ENCODE measurements at places on chromosomes 1 and 21.

DNA sequence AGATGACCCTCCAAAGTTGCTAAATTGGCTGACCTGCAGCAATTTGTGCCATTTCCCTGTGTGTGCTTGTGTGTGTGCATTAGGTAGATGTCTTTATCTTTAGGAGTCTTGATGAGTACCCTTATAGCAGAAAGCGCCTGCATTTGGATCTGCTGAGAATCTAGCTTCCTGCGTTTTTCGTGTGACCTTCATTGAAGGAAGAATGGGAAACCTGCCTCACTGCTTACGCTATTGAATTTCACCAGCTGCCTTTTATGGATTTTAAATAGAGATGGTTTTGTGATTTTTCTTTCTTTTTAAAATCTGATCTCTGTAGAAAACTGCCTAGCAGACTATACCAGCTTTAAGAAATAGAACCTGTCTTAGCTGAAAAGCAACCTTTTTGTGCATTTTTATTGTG is 124.5 kb downstream of the CACHD1 start:
- no peak for DNase-seq

DNA sequence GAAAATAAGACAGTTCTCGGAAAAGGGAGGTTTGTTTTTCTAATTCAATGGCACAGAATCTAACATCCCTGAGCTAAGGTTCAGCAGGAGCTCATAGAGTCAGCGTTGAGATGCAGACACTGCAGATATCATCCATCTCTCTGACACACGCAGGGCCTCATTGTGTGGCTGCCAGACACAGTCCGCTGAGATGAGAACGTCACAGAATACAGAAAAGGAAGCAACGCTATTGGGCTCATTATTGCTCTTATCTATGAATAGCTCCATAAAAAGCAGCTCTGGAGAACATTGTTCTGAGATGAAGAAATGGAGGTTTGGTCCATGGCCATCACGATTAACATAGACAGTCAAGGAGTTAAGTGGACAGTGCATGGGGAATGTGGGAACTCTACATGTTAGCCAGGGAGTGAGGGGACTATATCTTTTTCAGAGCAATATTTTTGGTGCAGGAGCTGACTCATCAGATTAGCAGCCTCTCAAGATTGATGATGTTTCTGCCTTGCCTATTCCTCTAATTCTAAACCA is 771.6 kb upstream of the CXADR start:
- no peak for DNase-seq

GRCh38 chr1:3064901-3065300 is 4.1 kb upstream of the PRDM16 start:
- no peak for DNase-seq

- DNase-seq: no peak
Measured at GRCh38 chr1:11462224-11462923, 16.6 kb upstream of the DISP3 start.

DNA sequence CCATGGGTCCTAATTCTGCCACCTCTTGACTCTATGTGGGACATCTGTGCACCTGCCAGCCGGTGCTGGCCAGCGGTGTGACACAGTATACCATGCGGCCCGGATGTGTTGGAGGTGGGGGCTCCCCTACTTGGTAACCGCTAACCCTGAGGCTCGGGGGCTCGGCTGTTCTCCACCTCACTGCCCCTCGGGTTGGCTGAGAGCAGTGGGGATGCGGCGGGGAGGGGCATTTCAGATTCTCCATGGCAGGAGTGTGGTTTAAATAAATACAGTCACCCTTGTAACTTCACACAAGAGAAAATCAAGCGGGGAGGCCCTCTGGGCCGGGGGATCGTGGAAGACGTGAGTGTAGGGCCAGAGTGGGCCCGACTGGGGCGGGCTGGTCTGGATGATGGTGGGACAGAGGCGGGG is 11.0 kb downstream of the KRTAP10-1 start:
- no peak for DNase-seq

GRCh38 chr21:36115138-36115730 is 19.6 kb upstream of the CBR3 start:
- no peak for DNase-seq

- no peak for DNase-seq
Measured at GRCh38 chr1:22184892-22185612, 42.2 kb upstream of the WNT4 start.

- DNase-seq: no peak
Measured at GRCh38 chr1:6519491-6519934, 28.0 kb upstream of the PLEKHG5 start.

- DNase-seq: no peak
Measured at GRCh38 chr1:14585728-14586127, 12.8 kb upstream of the KAZN start.

DNA sequence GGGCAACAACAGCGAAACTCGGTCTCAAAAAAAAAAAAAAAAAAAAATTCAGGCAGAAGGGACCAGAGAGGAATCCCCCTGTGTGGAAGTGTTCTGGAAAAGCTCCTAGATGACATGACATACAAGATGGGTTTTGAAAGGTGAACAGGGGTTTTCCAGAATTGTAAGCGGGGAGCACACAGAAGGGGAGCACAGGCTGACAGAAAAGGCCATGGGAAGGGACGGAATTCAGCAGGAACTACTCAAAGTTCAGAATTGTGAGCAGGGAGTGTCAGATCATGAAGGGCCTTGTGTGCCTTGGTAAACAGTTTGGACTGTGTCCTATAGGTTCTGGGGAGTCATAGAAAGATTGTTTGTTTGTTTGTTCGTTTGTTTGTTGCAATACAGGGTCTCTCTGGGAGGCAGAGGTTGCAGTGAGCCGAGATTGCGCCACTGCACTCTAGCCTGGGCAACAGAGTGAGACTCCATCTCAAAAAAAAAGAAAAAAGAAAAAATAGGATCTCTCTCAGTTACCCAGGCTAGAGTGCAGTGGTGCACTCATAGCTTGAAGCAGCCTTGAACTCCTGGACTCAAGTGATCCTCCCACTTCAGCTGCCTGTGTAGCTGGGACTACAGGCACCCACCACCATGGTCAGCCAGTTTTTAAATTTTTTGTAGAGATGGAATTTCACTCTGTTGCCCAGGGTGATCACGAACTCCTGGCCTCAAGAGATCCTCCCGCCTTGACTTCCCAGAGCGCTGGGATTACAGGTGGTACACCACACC is 1.2 kb upstream of the RHBDL2 start:
- DNase-seq: no peak

- DNase-seq: no peak
Measured at GRCh38 chr1:20588634-20589225, at the start of gene CDA. Gene CDA (plus strand): TSS chr1:20589097. CDS start chr1:20589130, 33 bp downstream.
